ENCODE measurements at places on chromosomes 2 and 18.

- no peak for DNase-seq
Measured at GRCh38 chr2:110647777-110648176, 30.1 kb downstream of the BUB1 start.

DNA sequence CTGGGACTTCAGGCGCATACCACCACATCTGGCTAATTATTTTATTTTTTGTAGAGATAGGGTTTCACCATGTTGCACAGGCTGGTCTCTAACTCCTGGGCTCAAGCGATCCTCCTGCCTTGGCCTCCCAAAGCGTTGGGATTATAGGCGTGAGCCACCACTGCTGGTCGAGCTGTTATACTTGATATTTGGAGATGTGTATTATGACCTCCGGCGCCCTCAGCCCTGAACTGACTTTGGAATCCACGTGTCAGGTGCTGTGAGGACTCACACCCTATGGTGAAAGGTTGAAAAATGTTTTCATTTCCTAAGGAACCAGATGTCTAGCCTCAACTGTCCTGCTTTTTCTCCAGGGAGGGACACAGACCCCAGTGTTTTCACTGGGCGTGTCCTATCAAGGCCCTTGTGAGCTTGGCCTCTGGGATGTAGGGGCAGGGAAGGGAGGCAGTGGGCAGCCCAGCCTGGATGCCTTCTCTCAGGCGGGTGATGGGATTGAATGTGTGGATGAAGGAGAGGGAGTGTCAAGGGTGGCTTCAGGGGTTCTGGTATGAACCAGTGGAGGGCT is 56.4 kb upstream of the HAAO start:
- no peak for DNase-seq

GRCh38 chr2:86079981-86080911 is 25.4 kb downstream of the POLR1A start:
- no peak for DNase-seq

DNA sequence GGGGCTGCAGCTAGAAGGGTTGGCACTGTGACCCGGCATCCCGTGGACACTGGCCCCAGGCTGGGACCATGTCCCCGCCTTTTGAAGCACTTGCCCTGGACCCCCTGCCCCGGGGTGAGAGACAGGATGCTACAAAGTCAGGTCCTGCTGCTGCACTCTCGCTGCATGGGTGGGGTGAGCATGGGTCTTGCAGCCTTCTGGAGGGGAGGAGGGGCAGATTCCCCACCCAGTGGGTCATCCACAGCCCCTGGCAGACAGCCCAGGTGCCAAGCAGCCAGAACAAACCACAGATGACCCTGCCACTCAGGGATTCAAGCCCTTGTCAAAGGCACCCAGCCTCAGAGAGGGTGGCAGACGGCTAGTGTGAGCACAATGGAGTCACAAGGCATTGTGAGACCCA is 5.7 kb upstream of the NMUR1 start:
- DNase-seq, result no peak

Data from fibroblast of skin of left biceps (primary cell).